SJSA1 (cell line): ENCODE measurements at places on chromosomes 6 and 20. TPM values are rescaled to one million over a fixed set of nuclear protein-coding genes. Genes with fewer than 3 reads are reported as not detected.
A peak's percentile ranks its signal among the peaks of the same experiment; 100 is the strongest.

DNA sequence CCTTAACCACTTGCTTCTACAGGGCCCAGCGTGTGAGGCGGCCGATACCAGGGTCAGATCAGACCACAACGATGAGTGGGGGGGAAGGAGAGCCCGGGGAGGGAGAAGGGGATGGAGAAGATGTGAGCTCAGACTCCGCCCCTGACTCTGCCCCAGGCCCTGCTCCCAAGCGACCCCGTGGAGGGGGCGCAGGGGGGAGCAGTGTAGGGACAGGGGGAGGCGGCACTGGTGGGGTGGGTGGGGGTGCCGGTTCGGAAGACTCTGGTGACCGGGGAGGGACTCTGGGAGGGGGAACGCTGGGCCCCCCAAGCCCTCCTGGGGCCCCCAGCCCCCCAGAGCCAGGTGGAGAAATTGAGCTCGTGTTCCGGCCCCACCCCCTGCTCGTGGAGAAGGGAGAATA is 2.8 kb downstream of the RING1 start:
- DNase-seq = no peak

Gene CBLN4
- not detected in 2 replicates for total RNA-seq

Gene EYA2
- 0.08 TPM in 1 of 2 replicates, not detected in the other for total RNA-seq

Gene CENPQ
- total RNA-seq = 22.2 and 22.3 TPM in 2 replicates

GRCh38 chr6:14384175-14384949 is 266.8 kb downstream of the CD83 start:
- no peak for DNase-seq

- no peak for DNase-seq
Measured at GRCh38 chr6:45895569-45895968, 120.1 kb downstream of the CLIC5 start.

DNA sequence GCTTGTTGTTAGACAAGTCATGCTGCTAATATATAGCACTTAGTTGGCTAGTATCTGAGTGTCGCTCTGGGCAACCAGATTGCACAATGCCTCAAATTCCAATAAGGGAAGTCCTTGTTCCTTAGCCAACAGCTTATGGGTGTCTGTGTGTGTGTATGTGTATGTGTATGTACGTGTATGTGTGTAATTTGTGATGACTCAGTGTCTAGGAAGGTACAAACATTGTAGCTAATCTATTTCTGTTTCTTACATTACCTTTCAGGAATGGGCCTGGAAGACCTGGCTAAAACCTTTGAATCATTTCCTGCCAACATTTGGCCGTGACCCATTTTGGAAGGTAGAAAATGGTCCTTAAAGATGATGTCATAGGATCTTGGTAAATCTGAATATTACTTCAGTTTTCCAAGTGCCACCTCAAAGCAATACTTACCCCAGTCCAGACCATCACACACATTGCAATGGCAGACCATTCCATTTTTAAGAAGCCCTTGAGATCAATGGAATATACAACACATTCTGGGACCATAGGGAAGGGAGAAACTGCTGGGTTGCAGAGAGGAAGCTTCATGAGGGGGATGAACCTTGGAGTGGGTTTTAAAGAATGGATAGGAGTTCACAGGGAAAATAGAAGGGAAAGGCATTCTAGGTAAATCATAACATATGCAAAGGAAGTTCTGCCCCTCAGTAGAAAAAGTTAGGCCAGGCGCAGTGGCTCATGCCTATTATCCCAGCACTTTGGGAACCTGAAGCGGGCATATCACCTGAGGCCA is 25.1 kb downstream of the NEDD9 start:
- DNase-seq = peak; percentile 91

GRCh38 chr6:118296129-118296901 is 251.8 kb upstream of the PLN start:
- no peak for DNase-seq

DNA sequence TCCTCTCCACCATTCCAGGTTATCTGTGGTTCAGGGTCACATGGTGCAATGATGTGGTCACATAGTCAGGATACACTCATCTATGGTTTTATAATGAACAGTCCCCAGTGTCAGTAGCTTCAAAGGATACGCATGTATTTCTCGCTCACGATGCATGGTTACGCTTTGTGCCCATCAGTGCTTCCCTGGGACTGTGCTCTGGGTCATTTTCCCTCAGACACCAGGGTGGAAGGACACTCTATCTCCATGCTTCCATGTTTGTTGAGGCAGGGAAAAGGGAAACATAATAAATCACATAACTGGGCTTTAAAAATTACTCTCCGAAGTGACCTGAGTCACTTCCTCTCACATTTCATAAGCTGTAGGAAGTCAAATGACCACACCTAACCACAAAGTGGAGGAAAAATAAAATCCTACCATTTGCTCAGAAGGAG is 394.8 kb upstream of the NOX3 start:
- peak; percentile 5 for DNase-seq

- peak; percentile 81 for DNase-seq
Measured at GRCh38 chr6:474453-475185, 83.1 kb downstream of the IRF4 start.

Gene MCHR2
- not detected in 2 replicates for total RNA-seq

GRCh38 chr6:44399991-44400390 is 12.5 kb downstream of the CDC5L start:
- DNase-seq = no peak

DNA sequence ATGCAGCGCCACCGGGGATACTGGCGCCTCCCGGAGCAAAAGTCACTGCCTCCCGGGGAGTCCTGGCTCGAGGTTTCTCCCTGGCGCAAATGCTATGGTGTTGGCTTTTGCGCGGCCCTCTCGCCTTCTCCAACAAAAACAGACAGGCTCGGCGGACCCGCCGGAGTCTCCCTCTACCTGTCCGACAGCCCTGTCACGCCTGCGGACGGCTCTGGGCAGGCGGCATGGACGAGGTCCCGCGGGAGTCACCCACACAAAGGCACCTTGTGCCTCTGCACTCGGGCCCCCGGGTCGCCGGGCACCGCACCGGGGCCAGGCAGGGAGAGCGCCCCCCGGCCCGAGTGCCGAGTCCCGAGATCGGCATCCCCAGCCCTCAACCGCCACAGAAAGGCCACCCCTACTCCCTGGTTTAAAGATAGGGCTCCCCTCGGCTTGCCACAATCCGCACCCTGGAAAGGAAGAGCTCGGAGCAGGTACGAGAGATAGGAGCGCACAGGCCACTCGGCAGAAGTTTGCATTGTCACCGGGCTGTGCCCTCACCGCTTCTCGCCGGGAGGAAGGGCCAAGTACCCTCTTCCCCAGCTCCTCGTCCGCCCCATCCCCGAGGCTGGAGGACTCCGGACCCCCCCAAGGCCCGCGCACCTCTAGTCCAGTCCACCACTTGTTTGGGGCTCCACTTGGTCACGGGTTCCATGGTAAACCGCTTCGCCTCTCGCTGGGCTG is 903 bp downstream of the CNKSR3 start:
- DNase-seq = peak; percentile 52

Gene DEFB112
- not detected in 2 replicates for total RNA-seq

DNA sequence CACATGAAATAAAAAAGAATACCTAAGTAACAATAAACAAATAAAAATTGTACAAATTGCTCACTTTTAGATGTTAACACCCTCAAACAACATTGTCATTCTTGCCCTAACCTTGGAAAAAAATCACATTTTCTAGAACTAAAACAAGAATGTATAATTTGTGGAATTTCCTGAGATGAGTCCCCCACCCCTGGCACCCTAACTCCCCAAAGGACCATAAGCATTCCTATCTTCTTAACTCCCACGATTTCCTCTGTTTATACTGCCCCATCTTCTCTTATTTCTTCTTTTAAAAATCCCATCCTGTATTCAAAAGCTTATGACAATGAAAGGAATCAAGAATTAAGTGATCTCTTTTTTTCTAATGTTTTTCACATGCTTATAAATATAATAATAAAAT is 70.9 kb downstream of the IBTK start:
- no peak for DNase-seq
